ENCODE measurements at places on chromosomes 16 and 17. TPM values are rescaled to one million over a fixed set of nuclear protein-coding genes. Genes with fewer than 3 reads are reported as not detected.

DNA sequence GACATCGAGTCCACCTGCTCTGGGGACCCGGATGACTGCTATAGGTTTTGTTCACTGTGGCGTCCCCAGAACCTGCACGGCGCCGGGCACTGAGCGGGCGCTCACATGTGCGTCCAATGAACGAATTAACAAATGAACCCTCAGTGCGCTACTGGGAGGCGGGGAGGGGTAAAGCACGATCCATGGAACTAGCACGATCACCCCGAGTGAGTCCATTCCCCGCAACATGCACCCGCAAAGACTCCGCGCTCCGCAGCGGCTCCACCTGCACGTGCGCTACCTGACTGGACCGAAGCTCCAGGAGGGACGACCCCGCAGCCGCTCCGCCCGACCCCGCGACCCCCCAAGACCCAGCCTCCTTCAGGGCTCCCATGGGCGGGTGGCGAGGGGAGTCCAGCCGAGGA is 491 bp downstream of the TRAP1 start:
- ATAC-seq, result peak; percentile 51

DNA sequence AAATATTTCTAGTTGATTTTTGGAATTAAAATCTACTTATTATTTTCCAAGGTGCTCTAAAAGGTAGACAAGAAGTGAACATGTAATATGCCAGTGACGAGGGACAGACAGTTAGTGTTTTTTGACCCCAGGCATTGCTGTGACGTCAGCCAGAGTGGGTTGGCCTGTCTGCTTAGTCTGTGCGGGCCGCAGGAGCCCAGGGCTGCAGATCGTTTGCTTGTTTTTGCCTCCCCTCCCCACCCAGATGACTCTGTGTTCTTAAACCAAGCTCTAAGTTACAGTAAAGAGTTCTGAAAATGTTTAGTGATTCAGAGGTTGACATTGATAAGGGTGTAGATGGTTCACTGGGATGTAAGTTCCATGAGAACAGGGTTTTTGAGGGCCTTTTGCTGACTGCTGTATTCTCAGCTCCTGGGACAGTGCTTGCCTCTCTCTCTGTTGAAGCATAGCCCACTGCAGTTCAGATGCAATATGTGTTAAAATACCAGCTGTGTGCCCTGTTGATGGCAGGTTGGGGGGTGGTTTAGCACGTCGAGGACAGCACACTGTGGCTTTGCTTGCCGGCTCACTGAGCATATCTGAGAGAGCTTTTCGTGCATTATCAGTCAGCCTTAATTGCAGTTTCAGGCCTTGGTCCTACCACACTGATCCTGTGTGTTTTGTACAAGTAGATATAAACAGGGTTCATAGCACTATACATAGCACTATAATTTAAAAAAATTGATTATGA is 64.8 kb downstream of the SEC14L1 start:
- no peak for ATAC-seq

Gene GDPD3
- 13.4 TPM for total RNA-seq

Gene TP53TG3B
- total RNA-seq, result not detected

DNA sequence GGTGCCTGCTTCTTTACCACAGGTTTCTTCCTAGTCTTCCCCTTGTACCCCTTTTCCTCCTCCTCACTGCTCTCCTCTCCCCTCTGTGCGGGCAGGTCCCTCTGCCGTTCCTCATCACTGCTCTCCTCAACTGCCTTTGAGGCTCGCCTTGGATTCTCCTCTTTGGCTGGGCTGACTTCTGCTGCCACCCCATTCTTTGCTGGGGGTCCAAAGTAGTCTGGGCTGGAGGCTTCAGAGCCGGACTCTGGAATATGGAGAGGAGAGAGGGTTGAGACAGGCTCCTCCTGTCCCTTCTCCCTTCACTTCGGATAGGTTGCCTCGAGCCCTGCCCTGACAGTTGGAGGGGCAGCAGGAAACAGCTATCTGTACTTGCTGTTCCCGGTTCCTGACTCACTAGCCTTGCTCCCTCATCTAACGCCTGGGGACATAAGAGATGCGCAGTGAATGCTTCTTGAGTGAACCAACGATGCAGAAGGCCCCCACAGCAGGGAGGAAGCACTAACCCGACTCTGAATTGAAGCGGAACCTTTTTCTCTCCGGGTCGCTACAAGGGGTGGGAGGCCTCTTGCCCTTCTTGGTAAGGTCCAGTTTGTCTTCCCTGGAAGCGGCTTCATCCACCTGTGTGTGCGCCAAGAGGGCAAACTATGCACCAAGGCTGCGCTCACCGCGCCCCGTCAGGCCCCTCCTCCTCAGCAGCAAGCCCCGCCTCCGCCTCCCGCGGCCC is 655 bp downstream of the HIRIP3 start:
- ATAC-seq, result peak; percentile 38

DNA sequence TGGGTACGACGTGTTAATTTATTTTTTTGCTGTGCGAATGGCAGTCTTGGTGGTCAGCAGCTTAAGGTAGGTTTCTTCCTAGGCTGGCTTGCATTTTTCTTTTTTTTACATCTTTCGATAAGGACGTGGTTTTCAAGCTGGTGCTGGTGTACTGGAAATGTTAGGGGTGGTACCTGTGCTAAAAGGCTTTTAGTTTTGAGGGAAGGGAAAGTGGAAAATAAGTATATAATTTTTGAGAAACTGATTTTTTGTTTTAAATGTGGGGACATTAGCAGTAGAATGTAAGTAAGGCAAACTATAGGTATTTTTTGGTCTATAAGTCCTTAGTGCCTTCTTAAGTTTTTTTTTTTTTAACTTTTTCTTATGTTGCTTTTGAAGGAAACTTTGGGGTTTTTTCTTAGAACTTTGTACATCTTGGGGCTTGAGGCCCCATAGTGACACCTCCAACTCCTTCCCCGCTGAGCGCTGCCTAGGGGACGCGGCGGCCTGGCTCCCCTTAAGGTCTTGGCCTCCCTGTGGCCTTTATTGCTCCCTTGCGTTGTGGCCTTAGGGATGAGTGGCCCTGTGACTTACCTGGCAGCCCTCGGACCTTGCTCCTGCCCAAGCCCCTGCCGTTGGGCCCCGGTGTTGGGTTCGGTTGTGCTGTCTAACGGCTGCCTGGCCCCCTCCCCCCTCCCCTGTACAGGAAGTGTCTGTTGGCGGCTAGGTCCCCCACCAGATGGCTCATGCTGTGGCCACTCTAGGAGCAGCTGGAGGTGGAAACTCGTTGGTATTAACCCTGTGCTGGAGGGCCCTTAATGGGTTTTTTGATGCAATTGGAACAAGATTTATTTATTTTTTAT is 88.0 kb upstream of the RPRML start:
- ATAC-seq, result peak; percentile 93

DNA sequence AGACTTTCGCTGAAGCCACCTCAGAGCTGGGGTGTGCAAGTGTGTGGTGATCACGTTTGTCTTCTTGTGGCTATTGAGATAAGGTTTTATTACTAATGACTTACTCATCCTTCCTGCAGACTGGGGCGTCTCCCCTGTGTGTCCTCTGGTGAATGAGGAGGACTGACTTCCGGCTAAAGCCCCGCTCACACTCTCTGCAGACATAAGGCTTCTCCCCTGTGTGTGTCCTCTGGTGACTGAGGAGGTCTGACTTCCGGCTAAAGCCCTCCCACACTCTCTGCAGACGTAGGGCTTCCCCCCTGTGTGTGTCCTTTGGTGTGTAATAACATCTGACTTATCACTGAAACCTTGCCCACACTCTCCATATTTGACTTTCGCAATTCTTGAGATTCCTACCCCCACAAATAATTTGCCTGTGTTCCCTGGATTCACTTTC is 19.4 kb downstream of the PRDM7 start:
- ATAC-seq, result peak; percentile 96

Gene ZSCAN10
- total RNA-seq, result 0.34 TPM

Gene CNTD1
- not detected for total RNA-seq

- ATAC-seq, result peak; percentile 99
These were observed 7.5 kb downstream of the UBE2Z start for GRCh38 chr17:48915459-48916282.

DNA sequence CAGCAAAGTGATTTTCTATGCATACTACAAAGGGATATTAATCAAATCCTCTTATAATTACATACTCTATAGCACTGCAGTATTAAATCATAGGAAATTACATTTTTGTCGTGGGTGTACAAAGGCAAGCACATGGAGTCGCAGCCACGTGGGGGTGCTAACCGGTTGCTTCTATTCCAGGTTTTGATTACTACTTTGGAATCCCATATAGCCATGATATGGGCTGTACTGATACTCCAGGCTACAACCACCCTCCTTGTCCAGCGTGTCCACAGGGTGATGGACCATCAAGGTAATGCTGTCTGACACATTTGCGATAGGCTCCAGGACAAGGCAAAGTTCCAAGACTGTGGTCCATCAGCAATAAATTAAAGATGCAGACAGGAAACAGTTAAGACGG is 60.1 kb downstream of the ARSG start:
- ATAC-seq, result no peak

GRCh38 chr17:72976971-72977770 is 115.3 kb downstream of the SLC39A11 start:
- peak; percentile 46 for ATAC-seq

- ATAC-seq, result no peak
These were observed 17.1 kb downstream of the FLYWCH1 start for GRCh38 chr16:2928796-2929195.

Gene ARHGAP44
- not detected for total RNA-seq

Gene ANKS4B
- total RNA-seq, result not detected

- ATAC-seq, result no peak
These were observed 4.4 kb upstream of the MFAP4 start for GRCh38 chr17:19391432-19391831.

Gene MFAP4
- not detected for total RNA-seq

DNA sequence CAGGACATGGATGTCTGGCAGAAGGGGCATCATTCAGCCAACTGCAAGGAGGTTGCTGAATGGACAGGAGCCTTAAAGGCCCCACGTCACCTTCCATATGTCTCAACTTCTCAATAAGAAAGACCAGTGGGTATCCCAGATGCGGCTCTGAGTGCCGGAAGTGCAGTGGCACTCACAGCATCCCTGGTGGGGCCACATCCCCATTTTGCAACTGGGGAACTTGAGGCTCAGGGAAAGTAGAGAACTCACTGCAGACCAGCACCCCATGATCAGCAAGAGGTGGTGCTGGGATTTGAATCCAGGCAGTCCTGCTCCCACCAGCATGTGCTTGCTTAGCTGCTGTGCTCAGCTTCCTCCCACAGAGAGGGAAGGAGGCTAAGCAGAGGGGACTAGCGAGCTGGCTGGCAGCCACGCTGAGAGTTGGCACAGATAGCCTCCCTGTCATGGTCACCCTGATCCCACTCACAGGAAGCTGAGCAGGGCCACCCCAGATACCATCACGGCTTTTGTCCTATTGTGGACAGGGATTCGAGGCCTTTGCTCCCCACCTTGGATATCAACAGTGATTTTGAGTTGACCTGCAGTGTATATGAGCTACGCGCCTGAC is 294.2 kb upstream of the FOXF1 start:
- ATAC-seq, result no peak

Gene CAVIN1
- total RNA-seq, result 2.5 TPM

GRCh38 chr17:70369391-70369790 is 200.1 kb downstream of the KCNJ2 start:
- no peak for ATAC-seq

DNA sequence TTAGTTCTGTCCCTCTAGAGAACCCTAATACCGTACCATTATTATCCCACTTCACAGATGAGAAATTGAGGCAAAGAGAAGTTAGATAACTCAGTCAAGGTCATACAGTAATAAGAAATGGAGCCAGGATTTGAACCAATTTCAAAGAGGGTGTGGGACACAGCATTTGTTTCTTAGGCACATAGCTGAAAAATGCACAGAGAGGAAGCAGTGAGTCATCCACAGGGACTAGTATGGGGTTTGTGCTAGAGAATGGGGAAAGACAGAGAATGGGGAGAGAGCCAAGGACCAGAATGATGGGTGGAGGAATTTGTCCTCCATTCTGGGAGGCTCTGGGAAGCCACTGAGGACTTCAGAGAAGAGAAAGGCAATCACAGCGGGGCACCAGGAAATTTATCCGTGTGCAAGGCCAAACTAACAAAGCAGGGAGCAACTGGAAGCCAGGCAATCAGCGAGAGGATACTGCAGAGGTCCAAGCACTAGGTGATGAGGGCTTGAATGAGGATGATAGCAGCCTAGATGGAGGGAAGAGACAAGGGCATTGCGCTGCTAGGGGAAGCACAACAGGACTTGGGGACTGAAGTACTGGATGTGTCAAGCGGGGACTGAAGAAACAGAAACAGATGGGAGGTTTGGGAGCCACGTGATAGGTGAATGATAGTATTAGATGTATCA is 78.1 kb upstream of the ZFHX3 start:
- no peak for ATAC-seq

Gene ZNF597
- 3.0 TPM for total RNA-seq

DNA sequence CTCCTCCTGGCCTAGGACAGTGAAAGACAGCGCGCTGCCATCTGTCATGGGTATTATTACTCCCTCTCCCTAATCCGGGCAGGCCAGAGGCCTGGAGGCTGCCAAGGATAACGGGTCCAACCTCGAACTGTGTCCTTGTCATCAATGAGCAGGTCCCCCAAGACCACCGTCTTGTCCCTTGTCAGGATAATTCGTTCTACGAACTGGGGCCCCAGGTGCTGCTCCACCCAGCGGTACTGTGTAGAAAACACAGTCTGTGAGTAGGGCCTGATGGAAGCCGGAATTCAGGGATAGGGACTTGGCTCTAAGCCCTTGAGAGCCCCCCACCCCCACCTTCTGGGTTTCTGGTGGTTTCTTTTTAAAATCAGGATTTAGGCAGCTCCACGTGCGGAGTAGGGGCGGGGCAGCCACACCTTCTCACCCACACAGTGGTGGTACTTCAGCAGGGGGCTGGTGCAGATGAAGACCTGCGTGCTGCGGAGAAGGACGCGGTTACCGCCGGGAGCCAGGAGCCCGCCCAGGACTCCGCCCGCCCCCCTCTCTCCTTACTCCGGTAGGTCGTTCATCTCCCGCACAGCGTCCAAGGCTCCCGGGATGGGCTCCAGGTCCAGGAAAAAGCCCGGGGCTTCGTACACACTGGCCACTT is 787 bp downstream of the NT5C start:
- ATAC-seq, result peak; percentile 39

DNA sequence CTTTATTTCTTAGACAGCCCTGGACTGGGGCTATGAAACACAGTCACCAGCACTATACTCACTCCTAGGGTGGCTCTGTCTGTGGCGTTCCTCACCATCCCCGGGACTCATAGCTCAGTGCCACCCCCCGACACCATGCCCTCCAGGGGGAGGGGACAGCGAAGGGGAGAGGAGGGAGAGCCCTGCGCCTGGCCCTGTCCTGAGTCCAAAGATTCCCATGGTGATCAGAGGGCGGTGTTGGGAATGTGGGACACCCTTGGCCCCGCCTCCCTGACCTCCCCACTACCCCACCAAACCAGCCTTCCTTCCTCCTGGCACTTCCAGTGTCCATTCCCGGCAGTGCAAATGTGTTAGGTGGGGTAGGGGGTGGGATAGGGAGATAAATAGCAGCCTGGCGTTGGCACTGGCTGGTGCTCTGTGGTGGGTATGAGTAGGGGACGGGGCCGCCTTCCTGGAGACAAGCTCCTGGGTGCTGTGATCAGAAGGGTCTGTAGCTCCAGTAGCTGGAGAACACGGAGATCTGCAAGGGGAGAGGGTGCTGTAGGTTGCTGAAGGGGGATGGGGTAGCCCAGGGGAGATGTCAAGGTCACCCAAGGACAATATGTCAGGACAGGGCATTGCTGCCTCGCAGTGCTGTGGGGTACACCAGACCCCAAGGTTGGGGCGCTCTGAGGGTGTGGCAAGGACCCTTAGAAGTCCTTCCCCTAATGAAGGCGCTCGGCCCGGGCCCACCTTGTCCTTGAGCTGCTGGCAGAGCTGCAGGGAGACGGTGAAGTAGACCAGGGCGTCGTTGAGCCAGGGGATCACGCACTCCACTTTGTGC is 2.0 kb downstream of the SMIM22 start:
- no peak for ATAC-seq

Data from activated T-helper 17 cell treated with anti-CD3 and anti-CD28 coated beads, Interleukin-2, amount 50 U/mL, for 72 hours (primary cell).